IPS DF 19.7 (cell line): ENCODE measurements at places on chromosomes 11 and 22.

DNA sequence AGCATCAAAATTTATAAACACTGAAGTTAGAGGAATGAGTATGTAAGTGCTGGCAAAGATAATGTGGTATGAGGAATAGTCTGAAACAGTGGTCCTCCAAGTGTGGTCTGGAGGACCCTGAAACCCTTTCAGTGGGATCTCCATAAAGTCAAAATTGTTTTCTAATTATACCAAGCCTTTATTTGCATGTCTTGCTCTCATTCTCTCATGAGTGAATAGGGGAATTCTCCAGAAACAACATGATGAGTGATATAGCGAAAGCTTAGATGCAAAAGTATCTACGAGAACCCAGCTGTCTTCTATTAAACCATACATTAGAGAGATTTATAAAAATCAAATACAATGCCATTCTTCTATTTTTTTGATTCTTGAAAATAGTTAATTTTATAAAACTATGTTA lies 145.0 kb upstream of the RAG2 start:
- DNase-seq, result no peak

DNA sequence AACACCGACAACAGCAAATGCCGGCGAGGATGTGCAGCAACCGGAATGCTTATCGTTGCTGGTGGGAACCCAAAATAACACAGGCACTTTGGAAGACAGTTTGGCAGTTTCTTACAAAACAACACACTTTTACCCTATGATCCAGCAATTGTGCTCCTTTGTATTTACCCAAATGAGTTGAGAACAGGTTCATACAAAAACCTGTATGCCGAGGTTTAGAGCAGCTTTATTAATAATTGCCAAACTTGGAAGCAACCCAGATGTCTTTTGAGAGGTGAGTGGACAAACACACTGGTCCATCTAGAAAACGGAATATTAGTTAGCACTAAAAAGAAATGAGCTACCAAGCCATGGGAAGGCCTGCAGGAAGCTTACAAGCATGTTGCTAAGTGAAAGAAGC lies 118.9 kb downstream of the CTTN start:
- DNase-seq, result no peak

DNA sequence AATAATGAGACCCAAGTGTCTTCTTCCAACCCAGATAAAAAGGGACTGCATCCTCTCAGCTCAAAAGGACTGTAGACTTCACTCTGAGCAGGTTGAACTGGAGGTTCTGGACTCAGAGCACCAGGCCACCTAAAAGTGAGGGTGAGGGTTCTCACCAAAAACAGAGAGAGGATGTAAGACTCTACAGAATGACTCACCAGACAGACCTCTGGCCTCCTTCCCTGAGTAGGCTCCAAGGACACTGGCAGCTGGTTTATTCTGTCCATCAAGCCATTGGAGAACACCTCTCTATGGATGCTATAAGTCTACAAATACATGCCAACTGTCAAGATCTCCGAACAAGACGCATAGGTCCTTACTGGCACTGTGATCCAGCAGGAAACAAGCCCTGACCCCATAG lies 27.2 kb downstream of the FEZ1 start:
- no peak for DNase-seq

DNA sequence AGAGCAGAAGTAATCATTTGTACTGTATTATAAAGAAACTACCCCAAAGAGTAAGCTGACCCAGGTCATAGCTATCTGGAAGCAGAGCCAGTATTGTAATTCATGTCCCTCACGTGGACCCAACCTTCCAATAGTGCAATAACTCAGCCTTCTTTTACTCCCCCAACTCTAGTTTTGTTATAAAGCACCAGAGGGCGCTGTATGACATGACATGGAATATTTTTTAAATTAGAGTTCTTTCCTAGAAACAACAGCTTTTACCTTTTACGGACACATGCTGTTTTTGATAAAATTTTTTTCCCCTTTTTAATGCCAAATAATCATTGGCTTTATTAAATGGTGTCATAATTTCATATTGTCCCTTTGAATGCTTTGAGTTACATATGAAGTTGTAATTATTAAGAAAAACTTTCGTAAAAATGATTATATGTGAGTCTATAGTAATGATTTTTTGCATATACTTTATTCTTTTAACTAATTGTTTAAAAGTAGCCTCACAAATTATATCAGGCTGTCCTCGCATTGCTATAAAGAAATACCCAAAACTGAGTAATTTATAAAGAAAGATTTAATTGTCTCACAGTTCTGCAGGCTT lies 76.9 kb downstream of the DKK3 start:
- no peak for DNase-seq

DNA sequence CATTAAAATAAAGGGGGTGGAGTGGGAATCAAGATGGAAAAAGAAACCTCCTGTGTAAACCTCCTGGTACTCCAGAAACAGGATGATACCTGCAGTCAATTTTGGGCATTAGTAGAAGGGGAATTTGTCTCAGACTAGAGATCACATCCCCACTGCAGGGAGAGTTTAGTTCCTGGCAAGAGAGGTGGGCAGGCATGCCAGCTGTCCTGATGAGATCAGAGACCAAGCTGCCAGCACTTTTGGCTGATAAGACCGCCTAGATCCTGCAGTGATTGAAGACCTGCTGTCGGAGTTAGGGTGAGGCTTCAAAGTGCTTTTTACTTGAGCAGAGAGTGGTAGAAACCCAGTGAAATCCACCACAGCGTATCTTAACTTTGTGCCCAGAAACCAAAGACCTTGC lies 29.7 kb upstream of the NELL1 start:
- no peak for DNase-seq

- DNase-seq, result no peak
Measured at GRCh38 chr11:85620256-85620655, 6.9 kb downstream of the DLG2 start.

- DNase-seq, result no peak
Measured at GRCh38 chr11:38553148-38553547, 1955.1 kb upstream of the RAG2 start.

- no peak for DNase-seq
Measured at GRCh38 chr22:32706149-32706548, 95.4 kb upstream of the TIMP3 start.

DNA sequence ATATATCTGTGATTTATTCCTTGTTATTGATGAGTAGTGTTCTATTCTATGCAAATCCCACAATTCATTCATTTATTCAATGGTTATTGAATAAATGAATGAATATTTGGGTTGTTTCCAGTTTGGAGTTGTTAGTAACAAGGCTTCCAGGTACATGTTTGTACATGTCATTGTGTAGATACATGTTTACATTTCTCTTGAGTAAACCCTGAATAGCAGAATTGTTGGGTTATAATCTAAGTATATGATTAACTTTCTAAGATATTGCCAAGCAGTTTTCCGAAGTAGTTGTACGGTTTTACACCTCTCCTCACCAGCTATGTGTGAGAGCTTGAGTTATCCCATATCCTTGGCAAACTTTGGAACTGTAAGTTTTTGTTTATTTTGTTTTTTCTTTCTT lies 18.5 kb upstream of the OR8G1 start:
- no peak for DNase-seq

- DNase-seq, result no peak
Measured at GRCh38 chr11:132471466-132471865, 1060.8 kb downstream of the OPCML start.

GRCh38 chr11:112211536-112211935 lies 14.7 kb upstream of the PTS start:
- DNase-seq, result no peak

GRCh38 chr11:72685560-72686480 lies 11.6 kb upstream of the PDE2A start:
- DNase-seq, result no peak

GRCh38 chr11:101478587-101479369 lies 105.0 kb downstream of the TRPC6 start:
- no peak for DNase-seq

DNA sequence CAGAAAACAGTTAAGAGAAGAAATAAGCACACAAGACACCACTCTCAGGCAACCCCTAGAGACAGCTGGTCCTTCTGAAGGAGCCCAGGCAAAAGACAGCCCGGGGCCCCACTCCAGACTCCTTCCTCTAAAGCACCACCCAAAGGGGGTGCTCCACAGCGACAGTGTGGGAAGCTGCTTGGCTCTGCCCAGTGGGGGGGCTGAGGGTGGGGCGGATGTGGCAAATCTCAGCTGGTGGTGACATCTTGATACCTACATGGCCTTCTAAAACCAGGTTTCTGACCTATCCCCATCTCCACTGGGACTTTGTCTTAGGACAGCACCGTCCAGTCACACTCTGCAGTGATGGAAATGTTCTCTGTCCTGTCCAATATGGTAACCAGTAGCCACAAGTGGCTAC lies 10.2 kb upstream of the APOA1 start:
- no peak for DNase-seq

GRCh38 chr11:64178203-64178602 lies 7.8 kb upstream of the STIP1 start:
- DNase-seq, result no peak

DNA sequence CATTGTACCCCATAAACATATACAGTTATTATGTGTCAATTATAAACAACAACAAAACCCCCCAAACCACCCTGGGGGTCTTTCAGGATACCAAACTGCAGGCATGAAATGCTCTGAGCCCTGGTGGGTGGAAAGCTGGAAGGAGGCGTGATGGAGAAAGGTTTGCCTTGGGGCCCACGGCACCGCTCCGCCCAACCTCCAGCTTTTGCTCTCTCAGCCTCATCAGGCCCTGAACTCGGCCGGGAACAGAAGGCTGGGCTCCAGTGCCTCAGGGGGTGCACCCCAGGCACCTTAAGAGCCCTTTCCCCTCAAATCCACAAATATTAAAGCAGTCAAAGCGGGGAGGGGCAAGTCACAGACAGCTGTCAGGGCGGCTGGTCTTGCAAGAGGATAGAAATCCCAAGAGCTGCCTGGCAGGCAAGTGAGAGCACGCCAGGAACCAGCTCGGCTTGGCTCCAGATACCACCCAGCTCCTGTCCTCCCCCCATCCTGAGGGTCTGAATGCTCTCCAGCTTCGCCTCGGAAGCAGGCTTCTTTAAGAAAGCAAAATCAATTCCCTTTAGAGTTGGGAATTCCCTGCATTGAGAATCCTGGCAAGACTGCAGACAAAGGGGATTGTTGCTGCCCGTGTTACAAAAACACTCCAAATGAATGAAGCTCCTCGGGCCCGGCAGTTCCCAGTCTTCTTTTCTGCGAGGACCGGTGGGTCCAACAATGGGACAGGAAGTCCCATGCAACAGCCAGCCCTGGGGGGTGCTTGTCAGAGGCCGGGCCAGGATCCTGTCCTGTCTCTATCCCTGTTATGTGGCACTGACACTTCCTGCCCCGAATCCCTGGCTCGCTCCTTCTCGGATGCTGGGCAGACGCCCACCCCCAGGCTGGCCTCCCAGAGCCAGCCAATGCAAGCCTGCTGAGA lies 80.8 kb downstream of the NAT10 start:
- no peak for DNase-seq

- DNase-seq, result no peak
Measured at GRCh38 chr22:31574055-31574670, 77.8 kb downstream of the SFI1 start.

DNA sequence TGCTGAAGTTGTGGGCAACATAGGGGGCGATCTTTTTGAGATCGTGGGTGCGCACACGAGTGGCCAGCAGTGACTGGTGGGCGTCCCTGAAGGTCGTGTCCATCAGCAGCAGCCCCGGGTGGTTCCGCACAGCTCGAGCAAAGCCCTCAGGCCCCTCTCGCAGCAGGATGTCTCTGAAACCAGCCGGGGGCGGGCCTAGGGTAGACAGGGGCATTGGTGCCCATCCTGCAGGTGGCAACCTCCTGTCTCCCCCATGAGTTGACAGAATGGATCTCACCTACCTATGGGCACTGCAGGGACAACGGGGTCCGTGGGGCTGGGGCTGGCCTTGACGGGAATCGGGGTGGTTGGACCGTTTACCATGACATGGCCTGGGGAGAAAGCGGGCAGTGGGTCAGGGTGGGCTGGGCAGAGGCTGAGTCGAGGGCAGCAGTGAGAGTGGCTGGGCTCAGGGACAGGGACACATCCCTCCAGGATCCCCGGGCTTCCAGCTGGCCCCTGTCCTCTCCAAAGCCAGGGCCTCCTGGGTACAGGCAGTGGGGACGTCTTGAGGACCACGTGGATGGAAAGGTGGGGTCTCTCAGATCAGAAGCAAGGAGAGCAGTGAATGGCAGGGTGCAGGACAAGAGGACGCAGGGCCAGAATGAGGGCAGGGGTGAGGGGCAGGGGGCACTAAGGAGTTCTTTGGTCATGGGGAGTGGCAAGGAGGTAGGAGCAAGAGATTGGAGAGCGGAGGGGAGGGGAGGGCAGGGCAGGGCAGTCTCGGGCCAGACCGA lies 4.2 kb upstream of the LRFN4 start:
- DNase-seq, result no peak

DNA sequence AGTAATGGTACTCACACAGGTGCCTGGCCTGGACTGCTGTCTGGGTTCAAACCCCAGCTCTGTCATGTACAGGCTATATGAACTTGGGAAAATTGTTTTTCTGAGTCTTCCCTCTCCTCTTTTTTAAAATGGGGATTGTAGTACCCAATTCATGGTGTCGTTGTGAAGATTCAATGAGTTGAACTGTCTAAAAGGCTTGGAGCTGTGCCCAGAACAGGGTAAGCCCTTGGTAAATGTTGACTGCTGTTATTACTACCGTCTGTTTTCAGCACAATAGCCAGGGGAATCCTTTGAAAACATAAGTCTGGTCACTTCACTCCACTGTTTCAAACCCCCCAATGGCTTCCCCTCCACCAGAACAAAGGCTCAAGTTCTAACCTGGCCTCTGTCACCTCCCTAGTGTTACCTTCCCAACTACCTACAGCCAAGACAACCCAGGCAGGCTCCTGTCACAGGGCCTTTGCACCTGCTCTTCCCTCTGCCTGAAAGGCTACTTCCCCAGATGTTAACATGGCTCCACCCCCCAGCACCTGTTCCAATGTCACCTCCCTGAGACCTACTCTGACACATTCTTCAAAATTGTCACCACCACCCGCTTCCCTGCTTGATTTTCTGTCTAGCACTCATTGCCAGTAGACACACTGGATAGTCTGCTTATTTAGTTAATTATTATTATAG lies 152.8 kb downstream of the CHST1 start:
- DNase-seq, result no peak

DNA sequence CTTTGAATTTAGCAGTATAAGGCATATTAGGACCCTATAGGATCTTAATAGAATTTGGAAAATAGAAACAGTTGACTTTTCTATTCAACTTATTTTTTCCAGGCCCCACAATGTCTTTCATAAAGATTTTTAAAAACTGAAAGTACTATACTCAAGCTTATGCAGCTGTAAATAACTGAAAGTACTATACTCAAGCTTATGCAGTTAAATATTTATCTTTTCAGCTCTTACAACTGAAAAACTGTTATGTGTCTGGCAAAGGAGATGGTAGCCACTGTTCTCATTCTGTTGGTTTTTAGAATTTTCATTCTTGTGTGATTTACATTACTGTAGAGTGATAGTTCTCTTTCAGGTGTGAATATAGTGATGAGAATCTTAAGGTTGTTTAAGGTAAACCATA lies 16.5 kb downstream of the HIPK3 start:
- DNase-seq, result no peak
